Right lung (tissue), 10 donors: ENCODE measurements at places on chromosomes 13 and 19. TPM values are rescaled to one million over a fixed set of nuclear protein-coding genes. Genes with fewer than 3 reads are reported as not detected.
A peak's percentile ranks its signal among the peaks of the same experiment; 100 is the strongest.

DNA sequence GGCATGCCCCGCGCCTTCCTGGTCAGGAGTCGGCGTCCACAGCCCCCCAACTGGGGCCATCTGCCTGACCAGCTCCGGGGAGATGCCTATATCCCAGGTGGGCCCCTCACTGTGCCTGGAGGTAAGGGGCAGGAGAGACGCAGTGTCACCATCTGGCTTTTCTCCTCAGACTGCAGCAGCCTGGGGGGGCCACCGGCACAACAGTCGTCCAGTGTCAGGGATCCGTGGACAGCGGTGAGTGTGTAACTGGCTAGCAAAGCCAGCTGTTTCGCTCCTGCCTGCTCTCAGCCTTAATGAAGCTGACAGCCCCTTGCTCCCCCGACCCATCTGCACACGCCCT, 227 bp downstream of the OVOL3 start:
- DNase-seq: no peak

DNA sequence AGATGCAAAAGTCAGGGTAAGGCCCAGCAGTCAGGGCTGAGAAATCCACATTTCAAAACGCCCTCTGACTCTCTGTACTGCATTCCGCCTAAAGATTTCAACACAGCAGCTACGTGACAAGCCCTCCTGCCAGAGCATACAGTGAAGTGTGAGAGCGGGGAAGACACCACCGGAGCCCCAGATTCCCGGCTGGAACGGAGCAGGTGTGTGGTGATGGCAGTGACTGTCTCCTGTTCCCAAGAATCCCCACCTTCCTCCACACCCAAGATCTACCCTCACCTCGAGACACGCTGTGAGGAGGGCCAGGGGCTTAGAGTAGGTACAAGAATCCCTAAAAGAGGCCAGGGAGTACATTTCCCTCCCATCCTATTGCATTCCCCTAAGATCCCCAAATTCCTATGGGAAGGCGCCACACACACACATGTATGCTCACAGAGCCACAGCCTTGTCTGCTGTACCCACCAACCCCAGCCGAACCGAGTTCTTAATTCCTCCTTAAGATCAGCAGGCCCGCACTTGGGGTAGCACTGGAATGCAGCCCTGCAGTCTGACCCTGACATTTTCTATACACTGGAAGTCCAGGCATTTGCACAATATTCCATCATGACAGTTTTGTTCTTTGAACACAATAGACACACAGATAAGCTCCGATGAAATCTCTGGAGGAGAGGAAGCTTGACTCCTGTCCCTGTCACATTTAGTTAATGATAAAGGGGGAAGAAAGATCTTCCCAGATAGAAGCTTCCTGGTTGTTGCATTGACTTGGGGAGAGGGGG, 102.9 kb downstream of the FOXO1 start:
- peak; percentile 55 for DNase-seq

GRCh38 chr19:49761249-49761624, 1.9 kb downstream of the TSKS start:
- no peak for DNase-seq

DNA sequence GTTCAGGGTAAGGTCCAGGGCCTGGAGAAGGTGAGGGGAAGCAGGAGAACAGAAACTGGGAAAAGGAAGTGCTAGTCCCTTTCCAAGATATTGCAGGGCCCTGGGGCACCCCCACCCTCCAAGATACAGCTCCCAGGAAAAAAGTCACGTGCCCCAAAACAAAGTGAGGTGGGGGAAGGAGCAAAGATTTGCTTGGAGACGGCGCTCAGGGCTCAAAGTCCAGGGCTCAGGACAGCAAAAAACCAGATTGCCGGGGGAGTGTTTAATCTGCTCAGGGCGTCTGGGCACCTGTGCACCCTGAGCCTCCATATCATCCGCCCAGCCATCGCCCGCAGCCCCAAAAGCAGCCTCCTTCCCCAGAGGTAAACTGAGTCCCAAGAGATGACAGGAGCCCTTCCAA, 6.3 kb downstream of the SMIM24 start:
- no peak for DNase-seq

DNA sequence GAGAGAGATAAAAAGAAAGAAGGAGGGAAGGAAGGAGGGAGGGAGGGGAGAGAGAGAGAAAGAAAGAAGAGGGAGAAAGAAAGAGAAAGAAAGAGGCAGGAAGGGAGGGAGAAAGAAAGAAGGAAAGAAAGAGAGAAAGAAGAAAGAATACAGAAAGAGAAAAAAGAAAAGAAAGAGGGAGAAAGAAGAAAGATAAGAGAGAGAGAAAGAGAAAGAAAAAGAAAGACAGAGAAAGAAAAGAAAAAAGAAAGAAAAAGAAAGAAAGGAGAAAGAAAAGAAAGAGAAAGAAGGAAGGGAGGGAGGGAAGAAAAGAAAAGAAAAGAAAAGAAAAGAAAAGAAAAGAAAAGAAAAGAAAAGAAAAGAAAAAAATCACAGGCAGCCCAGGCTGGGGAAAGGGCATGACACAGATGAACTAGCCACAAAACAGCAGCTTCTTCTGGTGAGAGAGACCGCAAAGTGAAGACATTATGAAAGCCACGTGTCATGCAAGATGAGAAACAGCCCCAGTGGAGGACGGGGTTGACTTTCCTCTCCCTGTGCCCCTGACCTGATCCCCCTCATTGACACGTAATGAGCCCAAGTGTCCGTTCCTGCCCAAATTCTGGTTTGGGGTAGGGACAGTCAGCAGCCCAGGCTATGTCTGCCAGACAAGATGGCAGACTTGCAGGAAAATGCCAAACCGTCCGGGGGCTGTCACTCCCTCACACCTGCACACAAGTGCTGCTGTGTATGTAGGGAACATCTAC, 102.1 kb downstream of the INSR start:
- no peak for DNase-seq

- DNase-seq: peak; percentile 29
Observed at GRCh38 chr19:56252699-56253422, 19.7 kb upstream of the EDDM13 start.

- DNase-seq: no peak
Observed at GRCh38 chr13:103516015-103516795, 450.0 kb upstream of the SLC10A2 start.

- no peak for DNase-seq
Observed at GRCh38 chr19:38699027-38699346, 45.3 kb downstream of the CAPN12 start.

- DNase-seq: no peak
Observed at GRCh38 chr19:56177564-56178243, 1.9 kb downstream of the GALP start.

DNA sequence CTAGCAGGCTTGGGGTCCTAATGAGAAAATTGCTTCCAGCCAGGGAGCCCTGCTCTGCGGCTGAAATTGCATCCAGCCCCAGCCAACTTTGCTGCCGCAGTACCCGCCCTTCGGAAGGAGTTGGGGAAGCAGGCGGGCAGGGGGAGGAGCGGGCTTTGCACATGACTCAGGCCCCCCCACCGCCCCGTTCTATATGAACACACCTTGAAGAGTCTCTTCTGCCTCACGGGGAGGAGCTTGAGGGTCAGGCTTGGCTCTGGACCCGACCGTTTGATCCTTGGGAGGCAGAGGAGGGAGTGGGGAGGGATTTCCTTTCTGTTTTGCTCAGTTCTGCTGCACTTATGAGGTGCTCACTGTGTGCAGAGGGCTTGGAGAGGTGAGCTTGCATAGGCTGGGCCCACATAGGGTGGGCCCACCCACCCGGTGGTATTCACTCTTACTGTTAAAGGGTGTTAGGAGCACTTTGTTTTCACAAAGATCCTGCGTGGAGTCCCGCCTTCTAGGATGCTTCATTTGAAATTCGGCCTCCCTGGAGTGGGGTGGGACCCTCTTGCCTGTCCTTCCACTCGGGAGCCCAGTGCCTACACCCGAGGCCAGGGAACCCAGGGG, 46.5 kb downstream of the LYL1 start:
- peak; percentile 72 for DNase-seq

DNA sequence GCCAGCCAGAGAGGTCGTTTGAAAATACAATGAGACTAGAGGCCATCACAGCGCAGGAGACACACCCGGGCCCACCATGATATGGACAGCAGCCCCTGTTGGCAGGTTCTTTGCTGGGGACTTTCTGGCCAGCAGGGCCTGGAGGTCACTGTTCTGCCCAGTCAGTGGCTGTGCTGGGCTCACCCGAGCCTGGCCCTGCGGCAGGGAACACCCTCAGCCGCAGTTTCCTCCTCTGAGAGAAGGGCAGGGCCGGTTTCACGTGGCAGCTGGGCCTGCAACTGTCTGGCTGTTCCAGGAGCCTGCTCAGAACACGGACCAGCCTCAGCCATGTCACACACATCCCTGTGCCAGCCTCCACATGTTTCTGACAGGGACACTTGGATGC, 39.4 kb downstream of the ADPRHL1 start:
- DNase-seq: no peak

DNA sequence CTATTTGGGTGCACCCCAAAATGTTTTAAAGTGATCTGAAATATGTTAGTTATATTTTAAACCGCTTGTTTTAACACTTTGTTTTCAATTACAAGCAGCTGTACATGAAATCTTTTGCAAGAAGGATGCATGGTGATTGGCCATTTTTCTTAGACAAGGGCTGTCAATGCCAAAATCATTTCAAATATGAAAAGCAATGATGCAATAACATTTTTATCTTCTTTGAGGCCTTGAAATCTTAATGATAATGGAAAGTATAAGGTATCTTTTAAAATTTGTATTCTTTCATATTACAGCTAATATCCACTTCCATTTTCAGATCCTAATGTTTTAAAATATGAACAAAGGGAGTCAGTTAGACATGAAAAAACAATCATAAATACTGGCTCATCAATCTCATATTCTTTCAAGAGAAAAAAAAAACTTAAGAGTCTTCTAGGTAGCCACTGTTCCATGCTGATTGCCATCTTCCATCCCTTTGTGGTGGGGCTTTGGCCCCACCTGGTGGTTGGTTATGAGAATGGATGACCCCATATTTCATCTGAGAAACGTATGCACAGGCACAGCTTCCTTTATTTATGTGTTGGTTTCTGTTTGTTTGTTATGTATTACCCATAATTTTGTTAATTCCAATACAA, 330.3 kb upstream of the MIR17HG start:
- DNase-seq: peak; percentile 24

GRCh38 chr19:15379083-15379998, at the start of gene AKAP8:
Gene AKAP8 (minus strand): TSS chr19:15379787. CDS start chr19:15379731, 56 bp downstream.
- peak; percentile 99 for DNase-seq

GRCh38 chr19:27955485-27956480, 1257.2 kb downstream of the UQCRFS1 start:
- DNase-seq: no peak

GRCh38 chr19:44903602-44904425, 1.8 kb upstream of the APOE start:
- peak; percentile 55 for DNase-seq

- no peak for DNase-seq
Observed at GRCh38 chr19:44887648-44888047, 3.4 kb upstream of the TOMM40 start.

DNA sequence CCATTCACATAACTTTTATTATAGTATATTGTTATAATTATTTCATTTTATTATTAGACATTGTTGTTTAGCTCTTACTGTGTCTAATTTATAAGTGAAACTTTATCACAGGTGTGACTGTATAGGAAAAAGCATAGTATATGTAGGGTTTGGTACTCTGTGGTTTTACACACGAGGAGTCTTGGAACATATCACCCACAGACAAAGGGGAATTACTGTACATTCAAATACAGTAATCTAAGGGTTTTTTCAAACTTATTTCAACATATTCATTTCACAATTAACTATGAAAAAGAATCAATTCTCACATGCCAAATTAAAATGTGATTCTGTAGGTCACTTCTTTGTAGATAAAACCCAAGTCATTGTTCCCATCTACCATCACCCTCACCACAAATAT, 46.0 kb downstream of the RBM26 start:
- DNase-seq: no peak

- peak; percentile 31 for DNase-seq
Observed at GRCh38 chr13:36673838-36674326, at the start of gene SERTM1. Gene SERTM1 (plus strand): TSS chr13:36674020. CDS start chr13:36695079, 21,059 bp downstream.

DNA sequence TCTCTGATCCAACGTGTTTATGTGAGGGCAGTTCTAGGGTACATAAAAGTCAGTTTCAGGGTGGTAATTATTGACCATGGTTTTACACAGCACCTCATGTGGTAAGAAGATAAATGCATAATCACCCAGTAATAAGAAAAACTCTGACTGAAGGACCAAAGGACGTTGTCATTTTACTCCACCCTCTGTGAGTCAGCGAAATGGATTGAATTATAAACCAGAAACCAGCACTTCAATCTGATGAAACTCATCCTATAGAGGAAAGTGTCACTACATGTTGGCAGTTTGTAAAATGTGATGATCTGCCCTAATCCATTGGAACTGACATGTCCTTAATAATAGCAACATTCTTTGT, 406.8 kb downstream of the KLF5 start:
- DNase-seq: no peak

DNA sequence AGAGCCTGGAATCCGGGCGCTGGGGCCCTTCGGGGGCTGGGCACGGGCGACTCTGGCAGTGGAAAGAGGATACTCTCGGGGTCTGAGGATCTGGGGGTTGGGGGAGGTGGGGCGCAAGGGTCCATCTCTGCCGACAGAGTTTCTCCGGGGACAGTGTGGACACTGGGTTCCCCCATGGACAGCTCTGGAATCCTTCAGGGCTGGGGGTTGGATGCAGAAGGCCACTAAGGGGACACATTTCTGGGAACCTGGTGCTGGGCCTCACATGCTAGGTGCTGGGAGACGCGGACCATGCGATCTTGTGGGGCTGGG, 2.3 kb downstream of the TGFBR3L start:
- no peak for DNase-seq

- DNase-seq: no peak
Observed at GRCh38 chr13:33290421-33290965, 4.9 kb upstream of the STARD13 start.

GRCh38 chr19:54707962-54708361, 16.3 kb upstream of the KIR3DL3 start:
- DNase-seq: no peak

DNA sequence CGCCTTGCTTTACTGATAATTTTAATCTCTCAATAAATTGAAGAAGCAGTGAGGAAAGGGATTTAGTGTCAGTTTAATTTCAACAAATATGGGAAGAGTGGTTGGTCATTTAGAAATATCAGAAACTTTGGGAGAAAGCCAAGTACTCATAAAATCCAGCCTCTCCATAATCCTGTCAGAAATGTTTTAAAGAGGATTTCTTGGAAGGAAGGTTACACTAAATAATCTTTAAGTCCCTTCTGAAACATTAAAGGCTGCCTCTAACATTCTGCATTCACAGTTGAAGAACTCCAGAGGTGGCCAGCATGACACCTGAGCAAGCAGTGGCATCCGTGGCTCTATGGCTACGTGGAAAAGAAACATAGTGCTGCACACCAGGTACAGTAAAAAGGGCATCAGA, 378.5 kb downstream of the ENOX1 start:
- no peak for DNase-seq

GRCh38 chr13:25659091-25659795, 287.5 kb downstream of the ATP8A2 start:
- DNase-seq: no peak

TMEM221 gene
- polyA plus RNA-seq: 2.1 TPM

KLF1 gene
- polyA plus RNA-seq: 0.30 TPM

KDELR1 gene
- 184 TPM for polyA plus RNA-seq

IRGC gene
- polyA plus RNA-seq: not detected

EIF3K gene
- polyA plus RNA-seq: 262 TPM

TTC9B gene
- 0.17 TPM for polyA plus RNA-seq

ZNF491 gene
- polyA plus RNA-seq: 6.3 TPM
